Stimulated activated CD8-positive, alpha-beta memory T cell treated with anti-CD3 and anti-CD28 coated beads, Interleukin-4, amount 100 ng/mL, for 4 hours (primary cell): ENCODE measurements at places on chromosomes 16 and 17.

GRCh38 chr16:10849736-10850477 is 27.1 kb upstream of the CIITA start:
- DNase-seq = no peak

GRCh38 chr17:59418732-59419166 is 87.3 kb downstream of the YPEL2 start:
- DNase-seq = no peak

- no peak for DNase-seq
Observed at GRCh38 chr17:80032614-80033171, 3.0 kb downstream of the TBC1D16 start.

- DNase-seq = no peak
Observed at GRCh38 chr16:84048871-84049270, 6.3 kb upstream of the SLC38A8 start.

- no peak for DNase-seq
Observed at GRCh38 chr16:76931186-76931585, 259.8 kb upstream of the MON1B start.

DNA sequence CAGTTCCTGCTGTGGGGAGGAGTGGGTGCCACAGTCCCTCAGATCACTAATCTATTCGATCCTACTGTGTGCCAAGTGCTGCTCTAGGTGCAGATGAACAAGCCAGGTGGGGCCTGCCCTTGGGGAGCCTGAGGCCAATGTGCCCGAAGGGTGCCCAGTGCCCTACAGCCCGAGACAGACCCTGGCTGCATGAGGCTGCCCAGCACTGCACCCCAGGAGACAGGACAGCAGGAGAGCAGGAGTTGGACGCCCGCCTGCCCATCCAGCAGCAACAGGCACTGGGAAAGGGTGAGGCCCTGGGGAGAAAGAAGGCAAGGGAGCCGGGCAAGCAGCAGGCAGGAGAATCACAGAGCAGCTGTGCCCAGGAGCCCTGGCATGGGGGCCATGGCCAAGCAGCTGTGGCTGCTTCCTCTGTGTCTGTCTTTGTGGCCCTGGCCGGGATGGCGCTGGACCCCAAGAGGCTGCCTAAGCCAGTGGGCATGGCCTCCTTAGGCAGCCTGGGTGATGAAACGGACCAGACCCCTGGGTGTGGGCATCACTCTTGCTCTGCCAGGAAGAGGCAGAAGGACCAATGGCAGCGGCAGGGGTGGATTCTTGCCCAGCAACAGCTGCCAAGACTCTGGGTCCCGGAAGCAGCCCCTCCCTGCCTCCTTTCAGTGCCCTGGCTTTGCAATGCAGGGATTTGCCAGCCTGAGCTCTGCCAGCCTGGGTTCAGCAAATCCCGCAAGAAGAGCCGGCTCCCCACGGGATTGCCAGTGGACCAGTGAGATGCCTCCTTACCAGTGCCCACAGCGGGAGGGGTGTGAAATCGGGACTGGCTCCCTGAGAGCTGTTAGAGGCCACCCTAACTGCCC is 179.6 kb upstream of the TNRC6C start:
- no peak for DNase-seq

GRCh38 chr17:35428229-35428628 is 4.1 kb downstream of the SLFN12 start:
- DNase-seq = no peak

DNA sequence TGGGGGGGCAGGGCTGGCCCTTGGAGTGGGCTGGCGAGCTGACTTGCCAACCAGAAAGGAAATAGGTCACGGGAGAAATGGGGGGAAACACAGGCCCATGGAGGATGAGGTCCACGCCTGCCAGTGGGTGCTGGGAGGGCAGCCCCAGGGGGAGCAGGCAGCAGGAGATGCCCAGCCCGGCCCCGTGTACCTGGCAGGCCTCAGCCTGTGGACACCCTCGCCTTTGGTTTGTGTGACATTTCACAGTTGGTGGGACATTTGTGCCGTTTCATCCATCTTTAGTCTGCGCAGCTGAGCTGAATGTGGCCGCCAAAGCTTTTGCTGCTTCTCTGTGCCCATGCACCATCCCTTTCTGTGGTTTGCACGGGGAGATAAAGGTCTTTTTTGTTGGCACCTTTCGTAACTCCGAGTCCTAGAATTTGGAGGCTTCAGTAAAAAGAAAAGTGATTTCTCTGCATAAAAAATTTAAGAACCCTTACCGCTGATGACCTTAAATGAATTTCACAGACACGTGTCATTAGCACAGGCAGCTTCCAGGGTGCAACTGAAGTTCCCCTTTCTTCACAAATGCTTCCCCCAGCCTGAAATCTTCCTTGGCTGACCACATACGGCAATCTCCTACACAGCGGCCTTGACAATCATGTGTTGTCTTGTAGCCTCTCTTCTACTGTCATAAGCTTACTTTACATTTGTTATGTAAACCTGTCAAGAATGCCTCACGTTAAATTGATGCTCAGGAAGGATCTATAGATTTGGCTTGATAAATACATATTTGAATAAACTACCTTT is 193.6 kb downstream of the RPTOR start:
- no peak for DNase-seq

- no peak for DNase-seq
Observed at GRCh38 chr16:78155791-78156345, 56.4 kb downstream of the WWOX start.

- DNase-seq = no peak
Observed at GRCh38 chr16:874366-875181, 74.0 kb upstream of the GNG13 start.

GRCh38 chr17:66848496-66848895 is 13.6 kb downstream of the CACNG5 start:
- DNase-seq = no peak

DNA sequence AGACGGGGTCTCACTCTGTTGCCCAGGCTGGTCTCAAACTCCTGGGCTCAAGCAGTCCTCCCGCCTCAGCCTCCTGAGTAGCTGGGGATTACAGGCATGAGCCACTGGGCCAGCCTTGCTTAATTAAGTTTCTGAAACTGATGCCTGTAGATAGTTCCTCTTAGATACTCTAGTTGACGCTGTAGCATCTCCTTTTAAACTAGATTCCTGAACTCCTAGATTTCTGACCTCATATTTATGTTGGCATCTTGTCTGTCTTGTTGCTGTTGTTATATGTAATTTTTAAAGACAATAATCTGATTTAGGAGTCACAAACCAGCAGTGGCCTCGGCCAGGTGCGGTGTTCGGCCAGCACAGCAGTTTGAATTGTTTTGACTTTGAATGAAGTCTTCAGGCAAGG is 37.5 kb downstream of the DHRS7B start:
- DNase-seq = no peak

DNA sequence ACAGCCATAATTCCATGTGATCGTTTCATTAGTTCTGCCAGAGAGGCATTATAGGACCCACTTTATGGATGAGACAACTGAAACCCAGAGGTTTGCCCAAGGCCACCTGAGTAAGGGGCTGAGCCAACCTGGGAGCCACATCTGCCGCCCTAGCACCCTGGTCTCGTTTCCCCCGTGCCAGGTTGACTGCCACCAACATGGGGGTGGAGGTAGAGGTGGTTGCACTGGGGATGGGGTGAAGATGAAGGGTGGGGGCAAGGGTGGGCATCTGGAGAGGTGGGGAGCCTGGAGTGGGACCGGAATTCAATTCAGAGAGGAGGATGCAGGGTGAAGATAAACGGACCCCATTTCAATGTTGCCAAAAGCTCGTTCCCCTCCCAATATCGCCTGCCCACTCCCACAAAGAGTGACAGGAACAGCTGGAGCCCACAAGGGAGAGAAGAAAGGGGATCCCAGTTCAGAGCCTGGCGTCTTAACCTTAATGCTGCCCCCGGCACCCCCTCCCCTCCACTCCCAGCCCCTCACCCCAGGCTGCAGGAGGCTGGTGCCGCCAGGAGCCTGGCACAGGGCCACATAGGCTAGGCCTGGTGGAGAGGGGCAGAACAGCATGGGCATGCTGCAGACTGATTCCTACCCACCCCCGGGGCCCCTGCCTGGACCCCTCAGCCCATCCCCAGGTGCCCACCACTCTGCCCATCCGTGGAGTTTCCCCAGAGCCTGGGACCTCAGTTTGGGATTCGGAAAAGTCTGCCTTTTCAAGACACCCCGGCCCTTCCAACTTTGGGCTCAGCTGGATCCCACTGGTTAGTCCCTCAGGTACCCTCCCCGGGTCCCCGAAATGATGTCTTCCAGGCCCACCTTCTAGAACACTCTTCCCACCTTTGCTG is 29.6 kb downstream of the NGFR start:
- DNase-seq = no peak

DNA sequence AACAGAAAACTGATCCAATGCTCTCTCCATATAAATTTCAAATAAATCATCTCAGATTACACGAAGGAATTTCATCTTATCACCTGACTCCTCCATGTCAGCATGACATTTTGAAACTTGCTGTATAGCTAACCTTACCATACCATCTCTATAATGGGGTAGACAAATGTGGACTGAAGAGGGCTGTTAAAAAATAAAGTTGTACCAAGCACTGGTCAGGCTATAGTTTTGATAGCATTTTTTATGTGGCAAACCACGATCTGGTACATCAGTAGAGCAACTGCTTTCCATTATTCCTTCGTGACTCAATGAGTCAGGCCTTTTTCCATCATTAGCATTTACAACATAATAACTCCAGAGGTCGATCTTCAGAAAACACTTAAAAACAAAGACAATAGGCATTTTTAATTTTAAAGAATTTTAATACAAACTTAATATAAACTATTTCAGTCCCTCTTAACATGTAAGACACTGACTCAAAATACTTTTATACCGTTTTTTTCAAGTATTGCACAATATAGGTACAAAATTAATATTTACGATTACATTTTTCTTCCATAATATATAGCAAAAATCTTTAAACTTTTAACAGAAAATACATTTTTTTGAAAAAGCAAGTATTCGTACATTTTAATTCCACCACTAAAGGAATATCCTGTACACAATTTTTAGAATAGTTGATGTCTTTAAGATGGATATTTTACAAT is 4.2 kb downstream of the TOB1 start:
- DNase-seq = no peak

DNA sequence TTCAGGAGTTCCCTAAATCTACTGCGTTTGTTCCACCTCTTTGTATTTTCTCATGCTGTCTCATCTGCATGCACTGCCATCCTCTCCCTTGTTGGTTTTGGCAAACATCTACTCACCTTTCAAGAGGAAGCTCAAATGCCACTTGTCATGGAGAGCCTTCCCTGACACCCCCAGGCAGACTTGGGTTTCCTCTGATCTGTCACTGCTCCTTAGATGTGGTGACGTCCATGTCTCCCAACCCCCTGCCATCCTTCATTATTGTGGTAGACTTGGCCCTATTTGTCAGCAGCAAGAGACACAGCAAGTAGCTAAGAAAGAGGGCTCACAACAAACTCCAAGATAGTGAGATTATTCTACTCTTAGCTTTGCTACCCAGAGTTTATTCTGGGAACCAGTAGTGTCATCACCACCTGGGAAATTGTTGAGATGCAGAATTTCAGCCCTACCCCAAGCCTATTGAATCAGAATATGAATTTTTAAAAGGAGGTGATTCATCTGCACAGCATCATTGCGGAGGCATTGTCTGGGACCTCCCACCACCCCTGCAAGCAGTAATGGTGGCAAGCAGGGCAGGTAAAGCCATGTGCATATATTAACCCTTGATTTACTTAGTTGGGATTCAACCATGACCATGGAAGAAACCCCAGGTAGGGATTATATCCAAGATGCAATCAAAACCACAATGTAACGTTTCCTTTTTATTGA is 248.9 kb downstream of the SHISA9 start:
- DNase-seq = no peak

- DNase-seq = no peak
Observed at GRCh38 chr16:85616607-85617321, 3.6 kb downstream of the GSE1 start.

GRCh38 chr17:58605986-58606385 is 85.9 kb downstream of the TEX14 start:
- no peak for DNase-seq

DNA sequence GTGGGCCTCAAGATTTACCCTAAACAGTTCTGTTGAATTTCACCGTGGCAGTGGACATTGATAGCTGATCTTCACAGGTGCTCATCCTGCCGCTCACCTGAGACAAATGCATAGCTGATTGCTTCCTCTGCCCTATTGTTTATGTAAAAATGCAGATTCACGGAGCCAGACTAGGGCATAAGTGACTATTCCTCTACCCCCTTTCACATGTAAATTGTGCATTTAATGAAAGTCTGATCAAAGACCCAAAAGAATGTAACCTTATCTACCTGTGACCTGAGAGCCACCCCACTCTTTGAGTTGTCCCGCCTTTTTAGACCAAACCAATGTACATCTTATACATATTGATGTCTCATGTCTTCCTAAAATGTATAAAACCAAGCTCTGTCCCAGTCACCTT is 312.4 kb upstream of the CDH5 start:
- DNase-seq = no peak

DNA sequence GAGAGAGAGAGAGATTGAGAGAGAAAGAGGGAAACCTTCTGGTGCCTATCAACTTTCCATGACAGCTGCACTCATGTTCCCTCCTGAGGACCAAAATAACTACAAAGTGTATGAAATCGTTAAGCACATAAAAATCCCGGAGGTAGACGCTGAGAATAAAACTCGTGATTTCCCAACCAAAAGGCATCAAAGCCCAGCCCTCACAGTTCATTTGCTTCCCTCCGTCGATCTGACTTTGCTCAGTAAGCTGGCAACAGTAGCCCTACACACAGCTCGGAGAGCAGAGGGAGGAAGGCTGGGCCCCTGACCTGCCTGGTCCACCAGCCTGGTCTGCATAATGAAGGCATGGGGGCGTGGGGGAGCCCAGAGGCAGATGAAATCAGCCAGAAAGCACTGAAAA is 273.9 kb upstream of the ZFHX3 start:
- no peak for DNase-seq

DNA sequence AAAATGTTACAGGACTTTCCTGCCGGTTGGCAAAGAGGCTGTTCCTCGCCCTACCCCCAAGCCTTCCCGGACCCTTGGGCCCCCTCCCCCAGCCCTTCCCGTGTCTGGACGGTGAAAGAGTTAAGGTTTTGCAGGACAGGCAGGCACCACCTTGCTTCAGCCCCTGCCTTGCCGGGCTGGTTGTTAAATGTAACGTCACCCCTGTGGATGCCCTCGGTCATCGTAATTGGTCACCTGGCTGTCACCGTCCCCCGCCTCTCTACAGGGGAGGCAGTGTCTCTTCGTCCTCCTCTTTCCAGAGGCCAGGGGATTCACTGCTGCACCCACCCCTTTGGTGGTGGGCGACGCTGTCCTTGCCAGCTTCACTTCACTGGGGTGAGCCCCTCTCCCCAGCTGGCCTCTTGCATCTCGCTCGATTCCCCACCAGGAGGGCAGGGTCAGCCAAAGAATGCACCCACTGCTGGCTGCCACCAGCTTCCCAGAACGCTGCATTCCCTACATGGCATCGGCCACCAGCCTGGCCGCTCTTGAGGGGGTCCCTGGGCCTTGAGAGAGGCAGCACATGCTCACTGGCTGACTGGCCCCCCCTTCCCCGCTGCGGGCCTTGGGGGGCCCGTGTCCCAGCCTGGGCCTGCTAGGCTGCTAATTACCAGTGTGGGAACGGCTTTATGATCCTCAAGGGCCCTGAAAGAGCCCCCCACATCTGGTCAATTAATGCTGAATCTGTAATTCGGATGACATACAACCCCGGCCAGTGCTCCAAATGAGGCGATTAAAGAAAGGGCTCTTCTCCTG is 25.2 kb upstream of the GSE1 start:
- DNase-seq = no peak
